ENCODE measurements at places on chromosomes 4 and X.

DNA sequence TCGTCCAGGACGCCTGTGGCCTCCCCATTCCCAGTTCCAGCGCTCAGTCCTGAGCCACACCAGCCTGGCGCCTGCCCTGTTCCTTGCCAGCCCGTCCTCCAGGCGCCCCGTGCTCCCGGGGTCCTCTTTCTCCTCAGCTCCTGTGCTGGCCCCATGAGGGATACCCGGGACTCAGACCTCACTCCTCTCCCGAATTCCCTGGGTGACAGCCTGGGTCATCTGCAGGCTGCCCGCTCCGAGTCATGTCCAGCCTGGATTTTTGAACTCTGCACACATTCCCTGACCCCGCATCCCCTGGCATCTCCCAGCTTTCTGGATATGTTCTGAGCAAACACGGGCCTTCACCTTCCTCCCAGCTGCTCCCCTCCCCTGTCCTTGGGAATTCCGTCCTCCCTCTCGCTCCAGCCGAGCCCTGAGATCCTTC is 14.9 kb upstream of the ADD1 start:
- no peak for DNase-seq

- DNase-seq, result no peak
These were observed 365.8 kb upstream of the PITX2 start for GRCh38 chr4:110988722-110989121.

GRCh38 chr4:153365003-153365402 is 20.5 kb downstream of the MND1 start:
- DNase-seq, result no peak

GRCh38 chrX:54358424-54359211 is 772 bp upstream of the WNK3 start:
- peak; percentile 8 for DNase-seq

DNA sequence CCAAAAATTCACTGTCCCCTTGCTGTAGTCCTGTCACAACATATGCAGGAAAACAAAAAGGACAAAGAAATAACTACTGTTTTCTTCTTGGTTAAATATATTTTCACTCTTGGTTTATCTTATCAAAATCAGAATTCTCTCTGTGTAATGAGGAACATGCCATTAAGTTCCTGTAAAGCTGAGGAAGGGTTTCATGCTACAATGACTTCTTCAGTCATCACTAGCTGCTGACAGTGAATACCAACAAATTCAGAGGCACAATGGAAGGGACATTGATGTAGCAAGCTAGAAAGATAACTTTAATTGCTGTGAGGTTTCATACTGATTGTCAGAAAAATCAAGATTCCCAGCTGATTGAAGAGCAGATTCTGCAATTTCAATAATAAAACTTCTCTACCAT is 782.9 kb upstream of the HTR2C start:
- DNase-seq, result no peak

DNA sequence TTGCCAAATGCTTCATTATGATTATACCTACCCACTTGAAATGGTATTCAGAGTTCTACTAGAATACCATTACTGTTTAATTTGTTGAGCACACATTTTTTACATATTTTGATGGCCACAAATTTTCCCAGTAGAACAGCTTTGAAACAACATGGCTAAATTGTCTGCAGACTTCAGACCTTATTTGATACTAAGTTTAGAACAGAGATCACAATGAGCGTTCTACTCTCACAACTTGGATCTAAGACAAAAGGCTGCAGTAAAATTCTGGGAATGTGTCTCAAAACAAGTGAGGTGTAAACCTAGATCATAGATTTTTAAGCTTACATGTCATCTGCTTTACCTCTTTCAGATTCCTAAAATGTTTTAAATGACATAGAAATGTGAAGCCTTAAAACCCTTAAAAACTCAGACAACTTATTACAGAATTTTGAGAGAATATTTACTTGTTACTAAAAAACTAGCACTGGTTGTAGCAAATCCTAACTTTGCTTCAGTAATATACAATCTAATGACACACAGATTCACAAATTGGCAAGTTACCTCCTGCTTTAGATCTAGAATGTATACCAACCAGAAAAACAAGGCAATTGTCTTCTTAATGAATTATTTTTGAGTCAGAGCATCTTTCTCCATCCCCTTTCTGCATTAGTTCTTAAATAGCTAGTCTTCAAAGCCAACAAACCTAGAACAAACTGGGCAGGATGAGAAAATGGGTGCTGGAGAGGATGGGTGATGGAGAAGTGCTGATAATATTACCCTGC is 243.3 kb downstream of the SLC7A11 start:
- peak; percentile 96 for DNase-seq

DNA sequence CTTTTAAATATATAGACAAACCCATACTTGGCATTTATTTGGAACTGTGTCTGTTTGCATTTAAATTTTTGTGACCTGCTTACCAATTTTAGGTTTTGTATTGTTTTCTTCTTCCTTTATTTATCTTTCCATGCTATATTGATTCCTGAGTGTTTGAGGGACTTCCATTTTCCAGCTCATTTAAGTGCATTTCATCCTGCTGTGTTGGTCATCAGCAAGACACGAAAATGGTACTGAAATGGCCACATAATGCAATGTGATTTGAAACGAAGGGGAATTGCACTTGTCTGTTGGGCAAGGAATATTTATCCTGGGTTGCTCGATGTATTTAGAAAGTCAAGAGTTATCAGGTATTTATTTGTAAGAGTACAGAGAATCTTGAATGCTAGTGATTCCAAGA is 524.3 kb upstream of the MAGEB2 start:
- DNase-seq, result no peak

DNA sequence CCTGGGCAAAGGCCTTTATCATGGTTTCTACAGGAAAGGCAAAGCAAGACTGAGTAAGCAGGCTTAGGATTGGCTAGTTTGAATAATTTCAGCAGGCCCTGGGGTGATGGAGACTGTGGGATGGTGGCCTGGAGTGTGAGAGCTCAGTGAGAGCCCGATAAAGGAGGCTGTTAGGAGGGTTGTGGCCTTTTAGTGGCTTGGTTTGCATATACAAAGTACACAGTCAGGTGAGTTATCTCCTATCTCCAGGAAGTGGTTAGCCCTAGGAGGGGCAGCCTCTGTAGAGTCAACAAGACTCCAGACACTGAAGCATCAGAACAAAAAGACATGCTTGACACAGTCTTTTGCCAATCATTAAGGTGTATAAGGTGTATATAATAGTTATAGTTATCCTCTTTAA is 157.2 kb downstream of the CFAP299 start:
- DNase-seq, result no peak

DNA sequence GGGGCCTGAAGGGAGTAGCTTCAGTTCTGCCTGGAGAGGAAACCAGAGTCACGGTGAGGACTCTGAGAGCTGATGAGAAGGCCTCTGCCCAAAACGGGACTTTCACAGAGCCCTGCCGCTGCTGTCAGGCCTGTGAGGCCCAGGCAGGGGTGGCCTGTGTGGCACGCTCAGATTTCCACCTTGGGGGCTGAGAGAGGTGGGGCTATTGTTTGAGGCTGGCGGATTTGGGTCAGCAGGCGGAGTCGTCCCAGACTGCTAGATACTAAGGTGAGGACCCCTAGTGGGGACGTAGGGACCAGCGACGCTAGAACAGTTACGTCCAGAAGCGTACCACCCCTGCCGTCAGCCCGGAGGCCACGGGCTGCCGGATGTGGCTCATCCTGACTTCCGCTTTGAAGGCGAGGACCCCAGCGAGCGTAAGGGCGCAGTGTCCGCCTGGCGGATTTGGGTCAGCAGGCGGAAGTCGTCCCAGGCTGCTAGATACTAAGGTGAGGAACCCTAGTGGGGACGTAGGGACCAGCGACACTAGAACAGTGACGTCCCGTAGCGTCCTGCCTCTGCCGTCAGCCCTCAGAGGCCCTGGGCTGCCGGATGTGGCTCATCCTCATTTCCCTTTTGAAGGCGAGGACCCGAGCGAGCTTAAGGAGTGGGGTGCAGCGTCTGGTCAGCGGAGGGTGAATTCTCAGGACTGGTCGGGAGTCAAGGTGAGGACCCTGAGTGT is at the start of gene MAGEB1:
MAGEB1 (plus strand) TSS at position 378 of the 721 bp plus-strand sequence. CDS start 3,348 bp downstream, outside the sequence.
- no peak for DNase-seq

DNA sequence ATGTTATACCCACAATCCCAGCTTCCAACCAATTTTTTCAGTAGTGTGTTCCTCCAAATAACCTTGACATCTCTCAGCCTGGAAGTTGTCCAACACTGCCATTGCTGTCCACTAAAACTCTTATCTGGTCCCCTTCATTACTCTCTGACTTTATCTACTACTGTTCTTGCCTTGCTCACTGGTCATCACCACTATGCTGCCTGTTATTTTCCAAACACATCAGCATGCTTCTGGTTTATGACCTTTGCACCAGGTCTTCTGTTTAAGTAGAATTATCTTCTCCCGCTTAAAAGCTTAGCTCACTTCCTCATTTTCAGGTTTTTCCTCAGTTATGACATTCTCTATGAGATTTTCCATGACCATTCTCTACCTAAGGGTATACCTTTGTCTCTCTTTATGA is 5.5 kb downstream of the ELMOD2 start:
- no peak for DNase-seq

DNA sequence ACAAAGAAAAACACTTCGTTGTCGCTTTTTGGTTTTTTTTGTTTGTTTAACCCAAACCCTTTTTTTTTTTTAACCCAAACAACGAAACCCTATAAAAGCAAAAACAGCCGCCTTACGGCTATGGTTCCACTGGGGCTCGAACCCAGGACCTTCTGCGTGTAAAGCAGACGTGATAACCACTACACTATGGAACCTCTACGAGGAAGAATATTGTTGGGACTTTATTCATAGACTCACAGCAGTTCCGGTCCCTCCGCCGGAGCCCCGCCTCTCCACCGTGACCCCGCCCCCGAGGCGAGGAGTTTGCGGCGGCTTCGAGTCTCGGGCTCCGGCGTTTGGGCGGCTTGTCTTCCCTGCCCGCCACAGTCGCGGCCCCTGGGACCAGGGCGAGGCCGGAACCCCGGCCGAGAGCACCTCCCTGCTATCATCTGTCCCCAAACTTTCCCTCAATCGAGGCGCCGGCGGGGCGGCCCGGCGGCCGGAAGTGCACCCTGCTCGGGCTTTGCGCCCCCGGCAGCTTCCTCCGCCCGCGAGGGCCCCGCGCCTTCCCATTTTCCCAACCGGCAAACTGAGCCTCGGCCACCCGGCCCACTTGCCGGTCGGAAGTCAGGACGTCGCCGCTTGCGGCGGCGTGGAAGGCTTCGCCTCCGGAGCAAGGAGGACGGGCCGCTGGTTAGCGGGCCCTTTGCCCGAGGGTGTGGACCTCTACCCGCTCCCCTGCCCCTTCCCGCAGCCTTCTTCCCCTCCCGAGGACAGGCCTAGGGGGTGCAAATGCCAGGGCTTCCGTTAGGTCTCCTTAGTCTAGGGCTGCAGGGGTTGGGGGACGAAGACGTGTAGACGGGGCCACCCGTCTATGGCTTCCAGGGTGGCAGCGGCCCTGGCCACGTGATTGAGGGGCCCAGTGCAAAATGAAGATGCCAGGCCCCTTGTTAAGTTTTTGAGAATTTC is 3.2 kb upstream of the RS1 start:
- DNase-seq, result peak; percentile 55

GRCh38 chr4:121814756-121815155 is 8.9 kb downstream of the CCNA2 start:
- DNase-seq, result peak; percentile 55

GRCh38 chr4:152033621-152034020 is 272.8 kb upstream of the GATB start:
- DNase-seq, result no peak

Measured in AG10803 (cell line).